ENCODE measurements at places on chromosomes 4 and X. TPM values are rescaled to one million over a fixed set of nuclear protein-coding genes. Genes with fewer than 3 reads are reported as not detected.

Gene UGT2A3
- 97.9 TPM for polyA plus RNA-seq

Gene PPP2R3B
- polyA plus RNA-seq, result 19.7 TPM

Gene FUNDC1
- polyA plus RNA-seq, result 25.4 TPM

Gene CTAG1A
- polyA plus RNA-seq, result not detected

Gene UGT2A1
- 1.3 TPM for polyA plus RNA-seq

Data from left renal cortex interstitium (tissue), 4 donors.